ENCODE measurements at places on chromosomes 6 and 20.
A peak's percentile ranks its signal among the peaks of the same experiment; 100 is the strongest.

DNA sequence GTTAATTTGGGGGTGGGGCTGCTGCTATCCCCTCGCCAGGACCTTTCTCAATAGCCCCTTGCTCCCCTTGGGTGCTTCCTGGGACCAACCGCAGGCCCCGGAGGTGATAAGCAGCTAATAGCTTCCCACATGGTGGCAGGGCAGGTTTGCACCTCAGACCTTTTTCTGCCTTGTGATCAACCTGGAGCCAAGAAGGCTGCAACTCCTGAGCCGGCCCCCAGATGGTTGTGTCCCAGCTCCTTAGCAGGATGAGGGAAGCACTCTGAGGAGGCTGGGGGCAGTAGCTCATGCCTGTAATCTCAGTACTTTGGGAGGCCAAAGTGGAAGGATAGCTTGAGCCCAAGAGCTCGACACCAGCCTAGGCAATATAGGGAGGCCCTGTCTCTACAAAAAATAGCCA is 85.5 kb downstream of the BMP7 start:
- no peak for DNase-seq

DNA sequence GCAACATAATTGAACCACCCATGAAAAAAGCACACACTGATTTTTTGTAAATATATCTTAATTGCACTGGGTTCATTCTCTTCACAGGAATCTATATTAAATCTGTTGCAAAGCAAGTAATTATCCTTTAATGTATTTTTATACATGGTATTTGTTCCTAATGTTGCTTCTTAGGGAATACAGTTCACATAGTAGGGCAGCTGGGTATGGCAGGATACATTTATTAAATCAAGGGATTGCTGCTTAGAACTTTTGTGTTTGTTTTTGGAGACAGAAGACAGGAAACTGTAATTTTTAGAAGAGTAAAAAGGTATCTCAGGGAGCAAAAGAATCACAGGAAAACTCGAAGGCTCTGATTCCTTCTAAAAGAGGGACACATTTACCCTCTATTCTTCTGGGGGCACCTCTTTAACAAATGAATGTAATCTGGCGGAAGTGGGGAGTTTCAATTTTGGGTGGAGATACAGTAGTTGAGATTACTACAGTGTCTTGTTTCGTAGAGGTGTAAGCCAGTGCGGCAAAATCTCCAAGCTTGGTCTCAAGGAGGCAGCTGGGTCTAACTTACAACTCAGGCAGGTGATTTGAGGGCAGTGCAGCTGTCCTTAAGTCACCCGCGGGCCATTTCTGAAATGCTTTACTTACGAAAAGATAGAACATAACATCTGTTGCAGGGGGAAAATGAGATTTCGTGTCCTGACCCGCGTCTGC is 812 bp upstream of the SMIM13 start:
- no peak for DNase-seq

DNA sequence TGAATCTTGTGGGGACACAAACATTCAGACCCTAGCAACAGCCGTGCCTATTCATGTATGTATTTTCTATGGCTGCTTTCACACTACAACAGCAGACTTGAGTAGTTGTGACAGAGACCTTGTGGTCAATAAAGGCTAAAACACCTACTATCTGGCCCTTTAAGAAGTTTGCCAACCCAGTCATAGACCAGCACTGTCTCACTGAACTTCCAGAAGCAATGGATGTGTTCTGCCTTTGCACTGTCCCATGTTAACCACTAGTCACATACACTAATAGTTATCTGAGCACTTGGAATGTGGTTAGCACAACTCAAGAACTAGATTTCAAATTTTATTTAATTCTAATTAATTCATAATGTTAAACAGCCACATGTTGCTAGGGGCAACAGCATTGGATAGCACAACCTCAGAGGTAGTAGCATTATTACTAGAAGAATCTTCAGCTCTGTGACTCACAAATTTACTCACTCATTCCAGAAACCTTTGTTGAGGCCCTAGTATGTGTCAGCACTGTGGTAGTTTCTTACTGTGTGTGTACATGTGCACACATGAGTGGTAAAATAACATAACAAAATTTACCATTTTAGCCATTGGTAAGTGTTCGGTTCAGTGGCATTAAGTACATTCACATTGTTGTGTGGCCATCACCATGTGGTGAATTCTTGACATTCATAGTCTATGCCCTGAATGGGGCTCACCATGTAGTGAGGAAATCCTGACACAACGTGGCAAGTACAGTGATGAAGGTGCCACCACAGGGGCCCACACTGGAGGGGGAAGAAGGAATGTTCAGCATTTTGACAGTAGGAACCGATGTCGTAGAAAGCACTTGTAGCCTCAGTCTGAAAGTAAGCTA is 107.3 kb downstream of the CEP57L1 start:
- no peak for DNase-seq

DNA sequence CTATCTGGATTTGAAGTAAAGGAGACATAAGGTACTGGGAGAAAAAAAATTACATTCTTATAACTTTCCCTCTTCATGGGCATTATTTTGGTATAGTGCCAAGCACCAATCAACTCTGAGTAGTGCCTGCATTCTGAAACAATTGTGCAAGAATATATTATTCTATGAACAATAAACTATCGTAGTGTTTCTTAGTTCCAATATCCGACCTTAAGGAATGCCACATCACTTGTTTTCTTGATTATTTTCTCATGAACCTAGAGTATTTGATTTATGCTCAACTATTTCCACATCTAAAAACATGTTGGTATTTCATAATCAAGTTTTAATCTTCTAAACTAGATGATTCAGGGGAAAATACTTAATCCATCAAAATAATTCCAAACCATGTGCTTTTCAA is 294.4 kb upstream of the TBX18 start:
- DNase-seq = no peak

DNA sequence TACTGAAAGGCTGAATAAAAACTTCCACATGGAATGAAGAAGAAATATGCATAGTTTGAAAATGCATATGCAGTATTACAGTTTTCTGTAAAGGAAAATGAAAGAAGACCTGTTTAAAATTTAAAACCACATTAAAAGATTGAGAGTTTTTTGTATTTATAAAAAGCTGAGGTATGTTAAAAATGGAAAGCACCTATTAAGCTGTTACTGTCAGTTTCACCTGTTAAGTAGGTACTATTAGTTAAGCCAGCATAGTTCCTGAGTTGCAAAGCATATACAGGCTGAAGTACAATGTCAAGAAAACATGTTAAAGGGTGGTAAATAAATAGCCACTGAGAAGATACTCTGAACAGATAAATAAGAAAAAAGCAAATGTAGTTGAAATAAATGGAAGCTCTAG is 69.9 kb downstream of the ATXN1 start:
- no peak for DNase-seq

DNA sequence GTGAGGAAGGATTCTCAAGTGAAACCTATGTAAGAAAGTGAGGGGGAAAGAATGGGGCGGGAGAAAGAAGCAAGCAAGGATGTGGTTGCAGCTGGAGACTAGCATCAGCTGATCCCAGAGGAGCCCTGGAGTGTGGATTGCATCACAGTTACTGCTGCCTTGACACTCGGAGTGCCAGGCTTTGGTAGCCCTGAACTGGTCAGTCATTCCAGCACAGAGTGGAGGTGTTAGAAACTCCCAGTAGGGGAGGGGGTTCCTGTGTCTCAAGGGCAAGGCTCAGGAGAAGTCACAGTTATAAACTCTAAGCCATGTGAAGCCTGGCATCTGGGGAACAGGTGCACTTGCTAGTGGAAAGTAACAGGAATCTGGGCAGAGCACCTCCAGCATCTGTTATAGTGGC is 23.5 kb downstream of the SNAP25 start:
- DNase-seq = no peak

- peak; percentile 58 for DNase-seq
Observed at GRCh38 chr6:31729515-31729978, 448 bp upstream of the DDAH2 start.

GRCh38 chr20:59561228-59561605 is 43.1 kb upstream of the PHACTR3 start:
- DNase-seq = no peak

- DNase-seq = no peak
Observed at GRCh38 chr6:16183187-16183664, 54.3 kb downstream of the MYLIP start.

- no peak for DNase-seq
Observed at GRCh38 chr20:24139846-24140245, 151.3 kb upstream of the GGTLC1 start.

DNA sequence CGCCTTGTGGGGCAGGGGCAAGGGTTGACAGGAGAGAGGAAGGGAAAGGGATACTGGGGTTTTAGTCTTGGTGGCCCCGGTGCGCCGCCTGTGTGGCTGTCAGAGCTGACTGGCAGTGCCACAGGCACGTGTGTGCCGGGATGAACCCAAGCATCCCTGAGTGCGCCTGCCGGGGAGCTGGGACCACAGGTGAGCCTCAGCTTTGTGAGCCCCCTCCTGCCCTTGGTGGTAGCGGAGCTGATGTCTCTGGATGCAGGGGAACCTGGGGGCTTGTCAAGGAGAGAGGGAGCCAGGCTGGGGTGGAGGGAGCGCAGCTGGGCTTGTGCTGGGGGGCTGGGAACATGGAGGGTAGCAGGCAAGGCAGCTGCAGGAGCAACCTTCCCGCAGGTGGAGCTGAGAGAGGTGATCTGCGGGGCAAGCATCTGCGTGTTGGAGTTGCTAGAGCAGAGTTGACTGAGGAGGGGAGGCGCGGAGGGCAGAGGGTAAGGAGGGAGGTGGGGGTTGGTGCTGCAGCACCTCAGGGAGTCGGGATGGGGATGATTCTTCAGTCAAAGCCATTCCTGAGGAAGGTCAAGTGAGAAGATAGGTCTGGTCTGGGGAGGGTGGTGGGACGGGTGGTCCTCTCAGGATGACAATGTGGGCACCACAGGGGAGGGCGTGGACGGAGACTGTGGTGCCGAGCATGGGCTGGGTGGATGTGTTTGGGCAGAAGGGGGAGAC is 28.1 kb downstream of the PYGB start:
- no peak for DNase-seq

DNA sequence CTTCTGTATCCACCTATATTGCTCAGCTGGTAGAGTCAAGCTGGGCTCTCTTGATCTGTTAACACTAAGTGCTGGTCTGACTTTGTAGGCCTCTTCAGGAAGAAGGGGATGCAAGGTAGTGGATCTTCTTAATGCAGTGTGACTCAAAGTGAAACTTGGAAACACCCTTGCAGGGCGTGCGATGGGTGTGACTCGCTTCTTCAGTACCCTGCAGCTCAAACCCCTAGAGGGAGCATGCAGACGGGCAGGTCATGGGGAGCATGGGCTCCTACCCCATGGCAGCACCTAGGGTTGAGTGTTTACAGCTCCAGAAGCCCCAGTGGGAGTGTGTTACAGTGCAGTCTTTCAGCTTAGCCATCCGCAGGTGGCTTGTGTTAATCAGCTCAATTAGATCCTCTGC is 757 bp upstream of the SAMD3 start:
- DNase-seq = peak; percentile 18

DNA sequence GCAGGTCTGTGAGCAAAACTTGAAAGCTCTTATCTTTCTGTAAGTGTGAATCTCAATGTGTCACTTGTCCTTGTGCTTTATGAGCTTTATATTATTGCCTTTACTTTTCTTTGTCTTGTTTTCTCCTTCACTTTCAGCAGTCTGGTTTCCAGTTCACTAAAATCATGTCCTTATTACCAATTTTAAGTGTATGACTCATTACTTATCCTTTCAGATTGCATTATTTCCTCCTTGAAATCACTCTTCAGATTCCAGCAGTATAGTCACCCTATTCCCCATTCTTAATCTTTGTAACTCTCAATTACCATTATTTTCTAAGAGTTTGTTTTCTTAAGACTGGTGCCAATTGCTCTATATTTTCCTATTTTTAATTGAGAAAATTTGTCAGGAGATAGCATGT is 117.4 kb upstream of the GRIK2 start:
- no peak for DNase-seq

GRCh38 chr6:143745166-143746133 is 67.7 kb downstream of the PHACTR2 start:
- DNase-seq = no peak

GRCh38 chr6:3285732-3286131 is 27.0 kb downstream of the PSMG4 start:
- DNase-seq = no peak

- DNase-seq = no peak
Observed at GRCh38 chr6:144311361-144311760, 26.2 kb downstream of the UTRN start.

DNA sequence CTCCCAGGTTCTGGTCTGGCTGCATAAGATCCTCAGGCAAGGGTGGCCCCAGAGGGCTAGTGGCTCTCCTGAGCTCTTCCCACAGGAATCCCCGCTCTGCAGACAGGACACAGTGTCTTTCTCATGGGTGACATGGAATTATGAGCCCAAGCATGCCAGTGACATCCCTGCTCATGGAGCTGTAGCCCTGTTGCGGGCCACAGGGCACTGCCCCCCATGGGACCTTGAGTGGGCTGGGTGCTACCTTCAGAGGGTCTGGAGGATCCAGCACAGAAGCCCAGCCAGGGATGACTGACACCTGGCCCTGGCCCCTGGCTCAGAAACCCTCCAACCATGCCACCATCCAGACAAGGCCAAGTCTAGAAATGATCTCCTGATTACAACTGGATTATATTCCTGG is 657.5 kb upstream of the DEFB115 start:
- no peak for DNase-seq

- no peak for DNase-seq
Observed at GRCh38 chr6:20900389-20901160, 366.3 kb downstream of the CDKAL1 start.

DNA sequence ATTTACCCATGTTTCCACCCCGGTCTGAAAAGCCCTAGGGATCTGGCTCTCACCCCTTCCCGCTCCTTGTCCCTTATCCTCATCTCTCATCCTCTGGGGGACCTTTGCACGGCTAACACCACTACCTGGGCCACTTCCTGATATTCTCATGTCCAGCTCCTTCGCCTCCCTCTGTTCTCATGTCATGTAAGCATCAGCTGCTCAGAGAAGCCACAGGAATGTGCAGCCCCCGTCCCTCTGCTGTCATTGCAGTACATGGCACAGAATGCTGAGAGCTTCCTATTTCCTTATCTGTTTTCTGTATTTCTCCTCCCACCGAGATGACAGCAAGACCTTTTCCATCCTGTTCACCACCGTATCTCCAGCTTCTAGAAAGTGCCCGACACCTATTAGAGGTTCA is 102.4 kb downstream of the MTHFD1L start:
- DNase-seq = no peak

- no peak for DNase-seq
Observed at GRCh38 chr20:62602550-62602949, 39.8 kb upstream of the SLCO4A1 start.

- no peak for DNase-seq
Observed at GRCh38 chr6:169028343-169028742, 225.3 kb downstream of the THBS2 start.

- DNase-seq = no peak
Observed at GRCh38 chr6:129863664-129864063, 2.5 kb upstream of the TMEM244 start.

All from activated CD8-positive, alpha-beta memory T cell treated with anti-CD3 and anti-CD28 coated beads for 1 hour (primary cell).